Left ventricle myocardium inferior (tissue), 1 donor: ENCODE measurements at places on chromosomes 13 and 19. TPM values are rescaled to one million over a fixed set of nuclear protein-coding genes. Genes with fewer than 3 reads are reported as not detected.

DNA sequence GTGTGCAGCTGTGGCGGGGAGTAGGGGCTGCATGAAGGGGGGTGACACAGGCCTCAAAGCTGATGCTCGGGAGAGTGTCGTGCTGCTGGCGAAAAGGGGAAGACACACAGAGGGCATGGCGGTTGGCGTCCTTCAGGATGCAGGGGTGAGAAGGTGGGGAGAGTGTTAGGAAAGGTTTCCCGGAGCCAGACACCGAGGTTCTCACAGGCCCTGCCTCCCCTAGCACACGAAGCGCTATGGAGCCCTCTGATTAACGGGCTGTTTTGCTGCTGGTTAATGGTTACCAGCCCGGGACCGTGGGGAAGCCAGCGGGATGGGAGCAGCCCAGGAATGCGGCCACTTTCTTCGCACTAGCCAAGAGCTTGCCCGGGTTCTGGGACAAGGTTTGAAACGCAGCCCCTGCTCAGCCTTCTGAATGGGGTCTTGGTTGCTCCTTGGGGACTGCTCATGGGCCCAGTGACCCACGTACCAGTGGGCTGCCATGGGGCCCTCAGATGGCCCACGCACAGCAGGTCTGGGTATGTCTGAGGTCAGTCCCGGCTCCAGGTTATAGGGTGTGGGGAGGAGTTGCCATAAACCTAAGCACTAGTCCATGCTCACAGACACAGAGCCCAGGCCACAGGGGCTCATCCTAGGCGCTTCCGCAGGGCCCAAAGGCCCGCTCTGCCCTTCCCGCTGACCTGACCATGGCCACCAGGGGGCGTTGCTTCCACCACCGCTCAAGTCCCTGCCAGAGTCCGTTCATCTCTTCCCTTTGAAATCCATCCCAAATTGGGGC lies 31.3 kb upstream of the ISYNA1 start:
- DNase-seq, result peak; percentile 69

GRCh38 chr13:68173111-68173510 lies 943.0 kb upstream of the PCDH9 start:
- no peak for DNase-seq

DNA sequence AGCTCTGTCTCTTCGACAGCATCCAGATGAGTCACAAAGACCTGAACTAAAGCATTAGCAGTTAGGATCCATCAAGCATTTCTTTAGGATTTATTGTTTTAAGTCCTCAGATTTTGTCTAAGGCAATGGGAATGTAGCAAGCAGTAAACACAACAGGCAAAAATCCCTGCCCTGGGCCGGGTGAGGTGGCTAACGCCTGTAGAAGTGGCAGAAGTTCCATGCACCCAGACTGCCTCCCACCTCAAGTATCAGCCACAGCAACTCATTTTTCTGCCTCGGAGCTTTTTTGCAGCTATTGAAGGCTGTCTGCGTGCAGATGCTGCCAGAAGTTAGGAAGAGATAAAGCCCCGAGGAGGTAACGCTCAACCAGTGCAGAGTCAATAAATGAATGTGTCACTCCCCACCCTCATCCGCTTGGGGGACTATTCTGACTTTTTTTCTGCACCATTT lies 47.1 kb upstream of the MRI1 start:
- DNase-seq, result no peak

MTRF1 gene
- 13.2 TPM for total RNA-seq

CEACAM6 gene
- total RNA-seq, result 0.11 TPM

- DNase-seq, result peak; percentile 51
Observed at GRCh38 chr19:50658441-50659317, 9.4 kb downstream of the C19orf81 start.

CGB7 gene
- not detected for total RNA-seq

ZNF549 gene
- total RNA-seq, result 3.8 TPM

DNA sequence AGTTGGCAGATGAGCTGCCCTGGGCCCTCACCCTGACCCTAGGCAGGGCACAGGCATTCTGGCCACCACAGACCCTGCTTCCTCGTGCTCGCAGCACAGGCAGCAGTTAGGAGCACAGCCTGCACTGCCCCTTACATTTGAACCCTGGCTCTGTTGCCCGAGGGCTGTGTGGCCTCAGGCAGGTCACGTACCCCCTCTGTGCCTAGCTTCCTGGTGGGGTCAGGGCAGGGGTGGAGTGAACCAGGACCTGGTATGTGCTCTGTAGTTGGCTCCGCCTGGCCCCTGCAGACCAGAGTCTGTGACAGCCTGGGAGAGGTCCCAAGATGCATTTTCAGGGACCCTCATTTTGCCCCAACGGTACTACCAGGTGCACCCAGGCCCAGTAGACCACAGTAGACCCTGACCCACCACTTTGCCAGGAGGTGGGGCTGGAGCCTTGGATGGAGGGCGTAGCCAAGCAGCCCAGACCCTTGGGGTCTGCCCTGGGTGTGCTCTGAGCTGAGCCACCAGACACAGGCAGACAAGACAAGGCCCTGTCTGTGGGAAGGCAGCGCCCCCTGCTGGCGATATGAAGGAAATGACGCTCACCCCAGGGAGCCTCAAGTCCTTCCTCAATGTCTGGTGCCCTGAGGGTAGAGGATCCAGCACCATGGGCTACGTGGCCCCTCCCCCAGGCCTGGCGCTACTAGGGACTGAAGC lies 9.1 kb downstream of the LYL1 start:
- peak; percentile 83 for DNase-seq

- no peak for DNase-seq
Observed at GRCh38 chr13:101941095-101941783, 460.6 kb downstream of the FGF14 start.

DNA sequence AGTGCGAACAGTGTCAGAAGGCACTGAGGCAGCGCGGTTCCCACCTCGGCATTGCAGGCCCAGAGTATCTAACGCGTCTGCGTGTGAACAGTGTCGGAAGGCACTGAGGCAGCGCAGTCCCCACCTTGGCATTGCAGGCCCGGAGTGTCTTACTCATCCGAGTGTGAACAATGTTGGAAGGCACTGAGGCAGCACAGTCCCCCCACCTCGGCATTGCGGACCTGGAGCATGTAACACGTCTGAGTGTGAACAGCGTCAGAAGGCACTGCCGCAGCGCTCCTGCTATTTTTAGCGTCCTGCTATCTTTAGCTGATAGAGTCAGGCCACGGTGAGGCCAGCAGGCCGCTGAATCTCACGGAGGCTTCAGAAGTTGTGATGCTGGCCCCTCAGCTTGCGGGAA lies 39.6 kb downstream of the ATP11A start:
- DNase-seq, result peak; percentile 74

LGALS14 gene
- not detected for total RNA-seq

TICAM1 gene
- total RNA-seq, result 6.1 TPM

TRAPPC2B gene
- total RNA-seq, result 11.4 TPM

GRCh38 chr19:39701291-39701690 lies 3.0 kb upstream of the LGALS14 start:
- DNase-seq, result no peak

GRCh38 chr13:33800646-33801186 lies 17.2 kb upstream of the RFC3 start:
- no peak for DNase-seq

DENND1C gene
- 1.2 TPM for total RNA-seq

DNA sequence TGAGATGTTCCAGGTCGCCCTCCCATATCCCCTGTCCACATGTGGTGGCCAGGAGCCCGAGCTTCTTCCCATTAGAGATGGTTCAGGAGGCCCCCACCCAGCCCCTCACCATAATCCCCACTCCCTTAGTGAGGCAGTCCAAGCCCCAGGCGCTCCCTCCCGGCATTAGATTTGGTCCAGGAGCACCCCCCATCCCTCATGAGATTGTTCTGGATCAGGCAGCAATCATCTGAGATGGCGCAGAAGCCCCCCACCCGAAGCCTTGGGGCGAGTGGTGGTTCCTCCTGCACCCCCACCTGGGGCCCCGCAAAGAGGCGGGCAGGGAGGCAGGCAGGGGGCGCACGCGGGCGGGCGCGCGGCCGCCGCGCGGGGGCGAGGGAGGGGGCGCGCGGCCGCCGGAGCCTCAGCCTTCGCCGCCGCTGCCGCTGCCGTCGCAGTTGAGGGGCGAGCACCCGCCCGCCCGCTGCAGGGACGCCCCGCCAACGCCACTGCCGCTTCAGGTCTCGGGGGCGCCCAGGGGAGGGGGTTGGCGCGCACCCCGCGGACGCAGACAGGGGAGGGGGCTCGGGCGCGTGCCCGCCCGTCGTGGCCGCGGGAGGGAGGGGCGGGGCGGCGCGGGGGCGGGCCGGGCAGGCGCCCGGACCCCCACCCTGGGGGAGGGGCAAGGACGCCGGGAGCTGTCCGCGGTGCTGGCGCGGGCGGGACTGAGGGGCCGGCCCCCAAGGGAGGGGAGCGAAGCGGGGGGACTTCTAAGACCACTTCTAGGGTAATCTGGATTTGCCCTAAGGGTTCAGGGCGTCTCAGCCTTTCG lies 46.4 kb upstream of the SHKBP1 start:
- no peak for DNase-seq

- DNase-seq, result no peak
Observed at GRCh38 chr13:113192279-113192678, 16.2 kb downstream of the PCID2 start.

DNA sequence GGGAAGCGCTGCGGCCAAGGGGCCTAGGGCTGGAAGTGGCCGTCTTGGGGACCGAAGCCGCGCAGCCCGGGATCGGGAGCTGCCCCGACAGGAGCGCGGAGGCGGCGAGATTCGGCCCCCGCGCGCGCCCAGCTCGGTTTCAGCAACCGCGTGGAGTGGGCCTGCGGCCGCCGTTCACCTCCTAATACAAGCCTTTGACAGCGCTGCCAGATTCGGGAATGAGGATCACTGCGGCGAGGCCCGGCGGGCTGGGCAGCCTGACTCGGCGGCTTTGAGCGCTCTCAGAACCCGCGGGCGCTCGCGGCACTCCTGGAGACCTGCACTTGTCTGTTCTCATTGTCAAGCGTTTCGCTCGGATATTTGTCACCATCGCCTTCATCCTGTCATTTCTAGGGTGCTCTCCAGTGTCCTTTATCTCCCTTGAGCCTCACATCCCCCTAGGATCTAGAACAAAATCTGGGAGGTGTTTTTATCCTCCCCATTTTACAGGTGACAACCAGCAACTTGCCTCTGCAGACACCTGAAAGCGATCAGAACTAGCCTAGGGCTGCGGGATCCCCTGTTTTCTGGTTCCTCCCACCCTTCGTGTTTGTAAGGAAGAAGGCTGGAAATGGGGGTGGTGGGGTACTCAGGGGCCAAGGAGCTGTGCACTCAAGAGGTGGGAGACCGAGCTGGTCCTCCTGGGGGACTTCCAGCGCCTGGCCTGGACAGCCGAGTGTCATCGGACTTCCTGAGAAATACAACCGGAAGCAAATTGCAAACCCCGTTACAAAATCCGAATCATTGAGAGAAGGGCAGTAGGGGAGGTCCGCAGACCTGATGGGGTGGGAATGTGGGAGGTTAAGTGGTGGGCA lies 1.5 kb upstream of the CDX2 start:
- no peak for DNase-seq

CEACAM8 gene
- total RNA-seq, result not detected

DNA sequence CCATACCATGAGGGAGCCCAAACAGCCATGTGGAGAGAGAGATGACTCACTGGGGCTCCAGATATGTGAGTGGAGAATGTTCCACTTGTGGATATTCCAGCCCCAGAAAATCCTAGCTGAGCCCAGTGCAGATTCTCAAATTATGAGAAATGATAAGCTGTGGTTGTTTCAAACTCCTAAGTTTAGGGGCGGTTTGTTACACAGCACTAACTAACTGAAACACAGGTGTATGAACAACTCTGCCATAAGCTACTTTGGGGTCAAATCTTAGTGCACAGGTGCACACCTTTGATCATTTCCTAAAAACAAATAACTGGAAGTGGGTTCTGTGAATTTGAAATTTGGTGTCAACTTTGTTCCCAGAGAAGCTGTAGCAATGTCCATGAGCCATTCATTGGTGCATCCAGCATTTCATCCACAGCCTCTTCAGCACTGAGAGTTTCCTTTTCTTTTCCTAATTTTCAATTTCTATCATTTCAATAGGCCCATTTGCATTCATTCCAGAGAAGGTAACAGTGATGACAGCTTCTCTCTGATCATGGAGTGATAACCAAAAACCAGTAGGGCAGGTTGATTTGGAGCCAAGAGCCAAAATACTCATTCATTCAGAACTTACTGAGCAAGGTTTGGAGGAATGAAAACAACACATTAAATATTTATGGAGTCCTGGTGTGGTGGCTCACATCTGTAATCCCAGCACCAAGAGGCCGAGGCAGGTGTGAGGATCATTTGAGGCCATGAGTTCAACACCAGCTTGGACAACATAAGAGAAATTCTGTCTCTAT lies 8.8 kb upstream of the CLPP start:
- no peak for DNase-seq

KLK5 gene
- not detected for total RNA-seq

- peak; percentile 78 for DNase-seq
Observed at GRCh38 chr19:35268536-35269437, at the start of gene USF2. Gene USF2 (plus strand): TSS chr19:35268962. CDS start chr19:35269102, 140 bp downstream.

- DNase-seq, result no peak
Observed at GRCh38 chr13:70814684-70815083, 706.4 kb upstream of the KLHL1 start.

GRCh38 chr13:59392328-59392727 lies 771.4 kb downstream of the DIAPH3 start:
- DNase-seq, result no peak
